Mesothelial cell of epicardium (in vitro differentiated cells): ENCODE measurements at places on chromosomes 6 and 20. TPM values are rescaled to one million over a fixed set of nuclear protein-coding genes. Genes with fewer than 3 reads are reported as not detected.

Gene KCNQ5
- total RNA-seq: 4.8 to 5.4 TPM (median 5.2 TPM) in 3 replicates

Gene MYH7B
- 0.73 to 1.8 TPM (median 1.3 TPM) in 3 replicates for total RNA-seq

Gene EPPIN
- total RNA-seq: not detected in 3 replicates

Gene NMBR
- total RNA-seq: 0.27 TPM in 2 of 3 replicates, not detected in the other

Gene DDX43
- not detected in 3 replicates for total RNA-seq

- DNase-seq: no peak
- no peak overlapping the region for H3K4me3 ChIP-seq
- peaks cover 9% of the 10 kb centered on the region for H3K36me3 ChIP-seq
Measured at GRCh38 chr6:20411953-20412681, 10.4 kb downstream of the E2F3 start.

DNA sequence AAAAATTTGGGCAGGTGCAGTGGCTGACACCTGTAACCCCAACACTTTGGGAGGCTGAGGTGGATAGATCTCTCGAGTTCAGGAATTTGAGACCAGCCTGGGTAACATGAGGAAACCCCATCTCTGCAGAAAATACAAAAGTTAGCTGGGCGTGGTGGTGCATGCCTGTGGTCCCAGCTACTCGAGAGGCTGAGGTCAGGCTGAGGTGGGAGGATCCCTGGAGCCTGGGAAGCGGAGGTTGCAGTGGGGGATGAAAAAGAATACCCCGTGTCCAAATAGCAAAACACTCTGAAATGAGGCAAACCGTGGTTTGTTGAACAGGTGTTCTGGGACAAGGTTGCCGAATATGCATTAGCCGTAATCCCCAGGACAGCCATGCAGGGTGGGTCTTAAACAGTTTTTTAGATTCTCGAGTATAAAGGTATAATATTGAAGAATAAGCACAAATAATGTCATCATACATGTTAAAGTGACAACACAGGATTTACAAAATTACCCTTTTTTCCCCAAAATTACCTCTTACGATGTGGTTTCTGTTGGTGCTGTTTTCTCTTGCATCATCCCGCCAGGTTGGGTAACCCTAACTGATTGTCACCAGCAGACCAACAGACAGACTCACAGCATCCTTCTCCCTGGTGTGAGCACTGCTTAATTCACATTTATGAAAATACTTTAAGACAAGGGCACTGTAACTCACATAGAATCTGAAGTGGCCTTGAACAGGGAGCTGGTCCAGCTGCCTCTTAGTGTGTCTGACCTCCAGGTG lies 9.1 kb downstream of the DNAJC5 start:
- no peak for DNase-seq
- no peaks in the 10 kb centered on the region for H3K27me3 ChIP-seq
- peaks cover 3% of the 10 kb centered on the region for H3K4me1 ChIP-seq
- H3K27ac ChIP-seq: no peak overlapping the region

GRCh38 chr6:79719248-79719960 lies 88.3 kb downstream of the SH3BGRL2 start:
- no peak overlapping the region for H3K4me3 ChIP-seq
- no peak for DNase-seq
- no peak overlapping the region for H3K27ac ChIP-seq
- H3K36me3 ChIP-seq: no peaks in the 10 kb centered on the region

DNA sequence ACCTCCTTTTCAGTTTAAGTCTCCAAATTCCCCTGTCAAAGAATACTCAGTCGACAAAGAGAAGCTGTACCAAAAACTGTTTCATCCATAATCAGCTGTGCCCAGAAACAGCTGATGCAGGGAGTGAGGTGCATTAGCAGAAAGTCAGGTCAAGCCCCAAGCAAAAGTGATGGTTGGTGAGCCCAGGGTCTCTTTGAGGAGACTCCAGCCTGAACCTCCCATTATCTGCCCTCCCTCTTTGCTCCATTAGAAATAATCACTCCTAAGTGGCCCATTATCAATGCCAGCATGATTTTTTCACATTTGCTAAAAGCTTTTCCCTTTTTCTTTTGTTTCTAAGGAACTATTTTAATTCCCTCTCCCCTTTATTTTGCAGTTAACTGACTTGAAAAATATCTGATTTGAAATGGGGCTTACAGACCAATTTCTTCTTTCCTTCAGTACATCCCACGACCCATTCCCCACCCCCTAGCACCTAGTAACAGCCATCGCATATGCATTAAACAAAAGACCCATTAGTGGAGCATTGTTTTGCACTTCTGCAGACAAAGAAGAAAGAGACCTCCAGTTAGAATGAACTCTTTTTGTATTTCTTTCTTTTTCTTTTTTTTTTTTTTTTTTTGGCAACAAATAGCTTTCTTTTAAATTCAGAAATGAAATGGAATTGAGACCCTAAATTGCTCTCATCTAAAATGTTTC lies 257.0 kb downstream of the GRIK2 start:
- H3K27ac ChIP-seq: no peak overlapping the region
- H3K36me3 ChIP-seq: no peaks in the 10 kb centered on the region
- no peak overlapping the region for H3K4me3 ChIP-seq
- peaks cover 3% of the 10 kb centered on the region for H3K27me3 ChIP-seq
- no peaks in the 10 kb centered on the region for H3K4me1 ChIP-seq
- DNase-seq: no peak

- H3K27ac ChIP-seq: no peak overlapping the region
- DNase-seq: no peak
- no peak overlapping the region for H3K4me3 ChIP-seq
Measured at GRCh38 chr6:23994013-23994412, 132.0 kb upstream of the NRSN1 start.

GRCh38 chr20:11011653-11012052 lies 337.9 kb upstream of the JAG1 start:
- no peak overlapping the region for H3K27ac ChIP-seq
- H3K4me3 ChIP-seq: no peak overlapping the region
- peaks cover 11% of the 10 kb centered on the region for H3K4me1 ChIP-seq
- H3K27me3 ChIP-seq: no peaks in the 10 kb centered on the region

DNA sequence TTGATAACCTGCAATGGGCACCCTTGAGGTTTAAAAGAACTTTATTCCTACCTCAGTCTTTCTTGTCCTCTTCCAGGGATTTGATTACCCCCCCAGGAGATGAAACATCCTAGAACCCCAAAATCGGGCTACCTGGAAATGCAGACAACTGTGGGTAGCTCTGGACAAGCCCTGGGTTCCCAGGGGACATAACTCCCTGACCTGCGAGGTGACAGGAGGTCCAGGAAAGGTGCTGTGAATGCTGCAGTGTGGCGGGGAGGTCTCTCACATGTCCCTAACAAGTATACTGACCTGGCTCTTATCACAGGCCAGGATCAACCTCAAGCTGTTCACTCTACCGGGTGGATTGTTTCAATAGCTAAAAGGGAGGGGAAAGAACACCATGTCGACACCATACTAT lies 11.6 kb downstream of the JAG1 start:
- H3K36me3 ChIP-seq: peaks cover 49% of the 10 kb centered on the region
- H3K4me1 ChIP-seq: peaks cover 72% of the 10 kb centered on the region
- no peak for DNase-seq
- no peaks in the 10 kb centered on the region for H3K27me3 ChIP-seq
- no peak overlapping the region for H3K27ac ChIP-seq

DNA sequence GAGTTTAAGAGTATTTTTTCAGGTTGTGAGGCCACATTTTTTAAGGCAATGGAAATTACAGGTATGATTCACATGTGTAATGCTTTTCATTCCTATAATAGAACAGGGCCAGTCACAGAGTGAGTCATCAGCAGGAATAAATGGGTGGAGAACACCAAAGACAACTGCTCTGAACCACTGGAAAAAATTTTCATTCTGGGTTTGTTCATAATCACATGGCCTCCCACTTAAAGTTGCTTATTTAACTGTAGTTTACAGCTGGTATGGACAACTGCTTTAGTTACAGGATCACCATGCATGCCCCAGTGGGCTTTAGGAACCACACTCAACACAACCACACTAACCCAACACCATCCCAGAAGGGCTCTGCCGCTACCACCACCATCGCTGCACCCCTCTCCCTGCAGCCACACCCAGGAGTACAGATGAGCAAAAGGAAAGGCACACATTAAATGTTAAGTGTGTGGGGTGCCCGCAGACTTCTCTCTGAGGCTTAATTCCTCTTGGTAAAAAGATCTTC lies 107.0 kb upstream of the DST start:
- H3K27ac ChIP-seq: no peak overlapping the region
- no peaks in the 10 kb centered on the region for H3K36me3 ChIP-seq
- H3K27me3 ChIP-seq: no peaks in the 10 kb centered on the region

DNA sequence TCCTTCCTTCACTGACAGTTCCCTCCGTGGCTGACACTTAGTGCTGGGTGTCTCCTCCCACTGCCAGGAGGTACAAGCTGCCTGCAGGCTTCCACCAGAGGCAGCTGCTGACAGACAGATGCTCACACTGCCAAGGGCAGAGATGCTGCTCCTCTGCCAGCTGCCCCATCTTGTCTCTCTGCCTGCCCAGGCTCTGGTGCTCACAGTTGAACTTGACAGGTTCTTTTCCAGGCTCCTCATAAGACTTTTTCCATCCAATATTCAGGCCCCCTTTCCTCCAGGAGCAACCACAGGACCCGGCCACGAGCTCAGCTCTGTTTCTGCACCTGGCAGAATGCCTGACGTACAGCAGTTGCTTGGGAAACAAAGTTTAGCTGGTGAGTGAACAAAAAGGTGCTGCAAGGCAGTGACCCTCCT lies 79.8 kb downstream of the PSMB1 start:
- H3K27me3 ChIP-seq: peaks cover 15% of the 10 kb centered on the region
- H3K36me3 ChIP-seq: no peaks in the 10 kb centered on the region
- no peak for DNase-seq
- peaks cover 6% of the 10 kb centered on the region for H3K4me1 ChIP-seq
- H3K27ac ChIP-seq: no peak overlapping the region

- peak overlapping the region; percentile 13 for H3K27ac ChIP-seq
- no peaks in the 10 kb centered on the region for H3K36me3 ChIP-seq
- H3K4me1 ChIP-seq: peaks cover 42% of the 10 kb centered on the region
- no peak for DNase-seq
Measured at GRCh38 chr6:22294301-22294700, 2.5 kb downstream of the PRL start.

- no peaks in the 10 kb centered on the region for H3K36me3 ChIP-seq
- H3K27ac ChIP-seq: no peak overlapping the region
- no peak for DNase-seq
- no peak overlapping the region for H3K4me3 ChIP-seq
- H3K4me1 ChIP-seq: peaks cover 7% of the 10 kb centered on the region
- peaks cover 38% of the 10 kb centered on the region for H3K27me3 ChIP-seq
Measured at GRCh38 chr20:40753472-40753871, 64.4 kb upstream of the MAFB start.

DNA sequence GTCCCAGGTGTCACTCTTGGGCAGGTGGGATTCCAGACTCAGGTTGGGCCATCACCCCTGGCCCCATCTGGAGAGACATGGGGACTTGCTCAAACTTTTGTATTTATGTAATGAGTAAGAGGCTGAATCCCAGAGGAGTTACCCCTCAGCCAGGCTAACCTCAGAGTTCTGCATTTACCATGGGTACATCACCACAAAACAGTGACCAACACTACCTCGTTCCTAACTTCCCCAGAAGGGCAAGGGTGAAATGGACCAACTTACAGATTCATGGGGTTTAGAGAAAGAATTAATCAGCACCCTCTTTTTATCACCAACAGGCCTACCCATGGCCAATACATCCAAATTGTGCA lies 259.9 kb upstream of the MARCKS start:
- no peak for DNase-seq
- H3K27ac ChIP-seq: peak overlapping the region; percentile 66
- H3K4me3 ChIP-seq: no peak overlapping the region
- no peaks in the 10 kb centered on the region for H3K27me3 ChIP-seq
- peaks cover 2% of the 10 kb centered on the region for H3K36me3 ChIP-seq
